ENCODE measurements at places on chromosomes 13 and 19.

DNA sequence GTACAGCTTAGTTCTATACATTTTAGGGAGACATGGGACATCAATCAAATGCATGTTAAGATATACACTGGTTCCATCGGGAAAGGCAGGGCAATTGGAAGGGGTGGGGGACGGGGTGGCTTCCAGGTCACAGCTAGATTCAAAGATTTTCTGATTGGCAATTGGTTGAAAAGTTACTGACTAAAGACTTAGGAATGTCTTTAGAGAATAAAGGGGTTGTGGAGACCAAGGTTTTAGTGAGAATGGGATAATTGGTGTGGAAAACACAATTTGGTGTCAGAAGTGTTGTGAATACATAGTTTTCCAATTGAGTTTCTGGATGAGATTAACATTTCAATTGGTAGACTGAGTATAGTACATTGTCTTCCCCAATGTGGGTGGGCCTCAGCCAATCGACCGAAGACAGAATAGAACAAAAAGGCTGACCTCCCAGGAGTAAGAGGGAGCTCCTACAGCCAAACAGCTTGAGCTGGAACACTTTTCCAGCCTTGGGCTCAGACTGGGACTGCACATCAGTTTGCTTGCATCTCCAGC, 988 bp upstream of the CCDC169 start:
- DNase-seq, result no peak

GRCh38 chr13:45863709-45864590, 12.4 kb upstream of the SIAH3 start:
- DNase-seq, result no peak

- no peak for DNase-seq
These were observed 18.6 kb upstream of the CYP2S1 start for GRCh38 chr19:41174297-41174928.

DNA sequence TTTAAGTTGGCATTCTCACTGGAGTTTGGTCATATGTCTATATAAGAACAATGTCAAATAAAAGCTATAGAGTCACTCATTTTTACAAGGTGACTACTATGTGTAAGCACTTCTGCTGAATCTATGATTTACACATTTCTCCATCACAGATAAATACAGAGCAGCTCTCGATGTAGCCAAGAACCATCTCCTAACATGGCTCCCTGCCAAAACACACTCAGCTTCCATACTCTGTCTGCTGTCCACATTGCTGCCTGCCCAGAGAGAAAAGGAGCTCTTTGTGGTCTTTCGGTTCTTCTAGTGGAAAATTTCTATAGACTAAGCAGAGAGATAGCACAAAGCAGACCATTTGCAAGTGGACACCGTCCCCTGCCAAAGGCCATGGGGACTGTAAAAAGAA, 190.9 kb upstream of the KLF12 start:
- no peak for DNase-seq

- no peak for DNase-seq
These were observed 111.3 kb downstream of the TUBA3C start for GRCh38 chr13:19070398-19070735.

- no peak for DNase-seq
These were observed 12.7 kb downstream of the SGTA start for GRCh38 chr19:2770055-2771013.

GRCh38 chr13:66532146-66532545, 698.0 kb downstream of the PCDH9 start:
- no peak for DNase-seq

DNA sequence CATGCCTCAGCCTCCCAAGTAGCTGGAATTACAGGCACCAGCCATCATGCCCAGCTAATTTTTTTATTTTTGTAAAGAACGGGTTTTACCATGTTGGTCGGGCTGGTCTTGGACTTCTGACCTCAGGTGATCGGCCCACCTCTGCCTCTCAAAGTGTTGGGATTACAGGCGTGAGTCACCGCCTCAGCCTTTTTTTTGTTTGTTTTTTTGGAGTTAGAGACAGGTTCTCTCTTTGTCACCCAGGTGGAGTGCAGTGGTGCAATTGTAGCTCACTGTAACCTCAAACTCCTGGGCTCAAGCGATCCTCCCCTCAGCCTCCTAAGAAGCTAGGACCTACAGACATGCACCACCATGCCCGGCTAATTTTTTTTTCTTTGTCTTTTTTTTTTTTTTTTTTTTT, 15.6 kb upstream of the NOTCH3 start:
- DNase-seq, result no peak

DNA sequence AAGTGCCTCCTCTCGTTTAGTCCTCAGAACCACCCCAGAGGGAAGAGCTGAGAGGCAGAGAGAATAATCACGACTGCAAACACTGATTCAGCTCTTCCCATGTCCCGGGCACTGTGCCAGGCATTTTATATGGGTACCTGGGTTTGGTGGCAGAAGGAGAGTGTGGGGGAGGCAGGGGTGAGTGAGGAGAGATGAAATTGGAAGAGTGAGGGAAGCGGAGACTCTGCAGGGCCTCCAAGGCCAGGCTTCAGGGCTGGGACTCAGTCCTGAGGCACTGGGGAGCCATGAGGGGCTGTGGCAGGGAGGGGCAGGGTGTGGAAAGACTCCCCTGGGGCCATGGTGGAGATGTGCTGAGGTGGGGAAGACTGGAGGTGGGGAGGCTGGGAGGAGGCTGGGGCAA, 8.7 kb downstream of the SYNGR4 start:
- DNase-seq, result no peak

DNA sequence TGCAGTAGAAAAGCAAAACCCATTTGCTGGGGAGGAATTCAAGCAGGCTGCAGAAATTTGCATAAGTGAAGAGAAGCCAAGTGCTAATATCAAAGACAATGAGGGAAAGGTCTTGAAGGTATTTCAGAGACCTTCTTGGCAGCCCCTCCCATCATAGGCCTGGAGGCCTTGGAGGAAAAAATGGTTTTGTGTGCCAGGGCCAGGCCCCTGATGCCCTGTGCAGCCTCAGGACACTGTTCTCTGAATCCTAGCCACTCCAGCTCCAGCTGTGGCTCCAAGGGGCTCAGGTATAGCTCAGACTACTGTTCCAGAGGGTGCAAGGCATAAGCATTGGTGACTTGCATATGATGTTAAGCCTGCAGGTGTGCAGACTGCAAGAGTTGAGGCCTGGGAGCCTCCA, 463.2 kb upstream of the ATXN8OS start:
- no peak for DNase-seq

- DNase-seq, result no peak
These were observed 4.6 kb upstream of the NAA16 start for GRCh38 chr13:41306271-41307145.

DNA sequence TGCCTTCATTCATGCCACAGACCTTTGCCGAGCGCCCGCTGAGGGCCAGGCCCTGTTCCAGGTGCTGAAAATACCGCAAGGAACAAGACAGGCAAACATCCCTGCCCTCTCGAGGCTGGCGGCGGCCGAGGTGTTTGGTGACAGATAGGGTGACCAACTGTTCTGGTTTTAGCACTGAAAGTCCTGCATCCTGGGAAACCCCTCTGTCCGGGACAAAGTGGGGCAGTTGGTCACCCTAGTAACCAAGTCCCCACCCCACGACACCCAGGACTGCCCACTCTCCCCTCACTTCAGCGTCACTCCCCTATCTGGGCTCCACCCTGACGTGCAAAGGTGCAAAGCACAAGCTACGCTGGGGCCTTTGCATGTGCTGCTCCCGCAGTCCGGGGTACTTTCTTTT, 17.3 kb downstream of the ZBTB7A start:
- no peak for DNase-seq

DNA sequence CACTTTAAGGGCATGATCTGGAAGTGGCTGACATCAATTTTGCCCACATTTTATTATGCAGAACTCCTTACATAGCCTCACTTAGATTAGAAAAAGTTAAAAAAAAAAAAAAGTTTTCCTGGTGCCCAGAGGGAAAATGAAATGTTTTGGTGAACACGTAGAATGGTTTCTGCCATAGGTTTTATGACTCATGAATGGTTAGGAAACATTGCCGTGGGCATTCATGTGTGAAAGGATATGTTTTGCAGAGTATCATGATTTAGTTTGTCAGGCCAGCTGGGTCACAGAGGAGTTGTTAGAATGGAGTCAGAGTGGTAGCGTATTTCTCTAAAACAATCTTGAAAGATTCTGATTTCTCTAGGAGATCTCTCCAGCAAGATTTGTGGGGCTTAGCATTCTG, 133.8 kb downstream of the MRPL57 start:
- DNase-seq, result no peak

DNA sequence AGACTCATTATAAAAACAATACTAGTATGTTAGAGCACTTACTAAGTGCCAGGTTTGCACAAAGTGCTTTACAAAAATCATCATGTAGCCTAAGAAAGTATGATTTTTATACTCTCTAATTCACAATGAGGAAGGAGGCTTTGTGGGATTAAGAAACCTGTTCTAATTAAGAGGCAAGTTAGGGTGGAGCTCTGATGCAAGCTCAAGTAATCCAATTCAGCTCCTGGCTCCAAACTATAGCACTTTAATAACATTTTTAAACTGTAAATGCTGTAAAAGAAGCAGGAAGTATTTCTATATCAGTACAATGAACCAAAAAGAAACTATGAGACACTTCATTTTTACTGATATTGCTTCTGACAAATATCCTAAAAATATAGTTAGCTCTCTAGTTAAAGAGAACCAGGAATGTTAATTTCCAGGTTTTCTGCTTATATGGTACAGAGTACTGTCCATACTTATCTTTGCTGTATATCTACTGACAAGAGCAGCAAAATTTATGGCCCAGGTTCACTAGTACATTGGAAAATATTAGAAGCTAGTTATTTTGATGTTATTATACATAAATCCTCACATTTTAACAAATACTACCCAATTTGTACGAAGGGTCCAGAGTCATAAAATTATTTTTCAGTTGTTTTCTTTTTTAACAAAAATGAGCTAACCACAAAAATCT, 482.0 kb downstream of the DIAPH3 start:
- no peak for DNase-seq

DNA sequence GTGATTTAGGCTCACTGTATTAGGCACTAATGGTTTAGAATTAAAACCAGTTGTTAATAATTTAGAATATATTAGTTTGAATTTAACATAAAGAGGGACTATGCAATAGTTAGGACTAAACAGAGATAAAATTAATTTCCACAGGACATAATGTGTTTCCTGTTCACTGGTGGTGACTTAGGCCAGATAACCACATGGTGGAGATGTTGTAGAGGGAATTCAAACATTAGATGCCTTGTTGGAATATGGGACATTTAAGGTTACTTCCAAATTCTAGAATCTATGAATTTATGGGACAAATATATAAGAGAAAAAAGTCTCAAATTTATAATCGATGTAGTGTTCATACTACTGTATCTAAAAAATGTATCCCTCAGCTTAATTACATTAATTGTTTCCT, 615.5 kb upstream of the KLHL1 start:
- no peak for DNase-seq

- DNase-seq, result no peak
These were observed 31.0 kb upstream of the SLC1A6 start for GRCh38 chr19:15010501-15011300.

DNA sequence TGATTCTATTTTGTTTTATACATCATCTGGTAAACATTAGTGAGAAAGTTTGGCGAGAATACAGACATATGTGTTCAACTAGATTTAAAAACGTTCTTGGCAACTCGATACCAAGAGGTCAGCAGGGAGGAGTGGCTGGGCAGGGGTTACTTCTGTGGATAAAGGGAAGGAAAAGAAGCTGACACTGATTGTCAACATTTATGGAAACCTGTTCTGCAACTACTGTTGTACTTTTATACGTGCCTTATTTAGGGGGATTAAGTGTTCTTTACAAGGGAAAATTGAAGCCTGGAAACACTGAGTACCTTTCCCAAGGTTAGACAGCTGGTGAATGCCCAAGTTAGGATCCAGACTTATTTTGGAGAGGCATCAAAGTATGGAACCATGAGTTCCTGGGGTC, 65.0 kb downstream of the MTUS2 start:
- no peak for DNase-seq

- no peak for DNase-seq
These were observed 194.2 kb downstream of the NHLRC3 start for GRCh38 chr13:39232401-39232980.

DNA sequence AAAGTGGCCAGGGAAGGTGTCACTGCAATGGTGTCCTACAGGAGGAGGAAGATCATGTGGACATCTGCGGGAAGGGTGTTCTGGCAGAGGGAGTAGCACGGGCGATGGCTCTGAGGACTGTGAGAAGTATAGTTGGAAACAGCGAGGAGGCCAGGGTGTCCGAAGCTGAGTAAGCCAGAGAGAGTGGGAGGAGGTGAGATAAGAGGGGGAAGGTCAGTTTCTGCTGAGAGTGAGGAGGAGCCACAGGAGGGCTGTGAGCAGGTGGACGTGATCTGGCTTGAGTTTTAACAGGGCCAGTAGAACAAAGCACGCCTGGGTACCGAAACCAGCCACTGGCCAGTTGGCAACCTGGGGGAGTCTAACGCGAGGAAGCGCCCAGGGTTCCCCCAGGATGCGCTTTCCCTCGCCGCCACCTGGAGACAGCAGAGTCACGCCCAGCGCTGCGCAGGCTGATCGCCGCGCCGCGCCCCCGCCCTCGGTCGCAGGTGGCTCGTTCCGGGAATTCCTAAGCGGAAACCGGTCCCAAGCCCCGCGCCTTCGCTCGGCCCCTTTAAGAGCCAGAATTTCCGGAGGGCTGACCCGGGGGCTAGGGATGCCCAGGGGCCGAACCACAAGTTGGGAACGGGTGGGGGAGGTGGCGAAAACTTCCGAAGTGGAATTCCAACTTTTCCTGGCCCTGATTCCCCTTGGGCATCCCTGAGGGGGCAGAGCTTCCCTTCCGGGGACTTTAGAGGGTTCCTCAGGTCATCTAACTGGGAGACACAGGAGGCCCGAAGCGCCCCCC, 1.1 kb upstream of the LSR start:
- DNase-seq, result peak; percentile 66

DNA sequence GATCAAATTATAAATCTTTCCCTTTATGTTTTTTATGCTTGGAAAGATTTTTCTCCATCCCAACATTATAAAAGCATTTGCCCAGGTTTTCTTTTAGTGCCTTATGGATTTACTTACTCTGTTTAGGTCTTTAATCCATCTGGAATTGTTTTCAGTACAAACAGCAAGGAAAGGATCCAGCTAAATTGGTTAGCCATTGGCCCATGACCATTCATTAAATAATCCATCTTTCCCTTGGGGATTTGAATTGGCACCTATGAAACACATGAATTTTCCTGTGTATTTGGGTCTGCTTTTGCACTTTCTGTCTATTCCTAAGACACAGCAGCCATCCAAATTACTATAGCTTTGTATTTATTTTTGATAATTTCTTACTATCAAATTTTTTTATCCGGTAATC, 28.8 kb upstream of the SHKBP1 start:
- no peak for DNase-seq

GRCh38 chr19:46490774-46491173, 4.9 kb downstream of the PNMA8B start:
- no peak for DNase-seq
